ENCODE measurements at places on chromosomes 12 and 14.
A peak's percentile ranks its signal among the peaks of the same experiment; 100 is the strongest.

GRCh38 chr14:68140076-68140741, 320.6 kb downstream of the RAD51B start:
- DNase-seq: peak; percentile 93

DNA sequence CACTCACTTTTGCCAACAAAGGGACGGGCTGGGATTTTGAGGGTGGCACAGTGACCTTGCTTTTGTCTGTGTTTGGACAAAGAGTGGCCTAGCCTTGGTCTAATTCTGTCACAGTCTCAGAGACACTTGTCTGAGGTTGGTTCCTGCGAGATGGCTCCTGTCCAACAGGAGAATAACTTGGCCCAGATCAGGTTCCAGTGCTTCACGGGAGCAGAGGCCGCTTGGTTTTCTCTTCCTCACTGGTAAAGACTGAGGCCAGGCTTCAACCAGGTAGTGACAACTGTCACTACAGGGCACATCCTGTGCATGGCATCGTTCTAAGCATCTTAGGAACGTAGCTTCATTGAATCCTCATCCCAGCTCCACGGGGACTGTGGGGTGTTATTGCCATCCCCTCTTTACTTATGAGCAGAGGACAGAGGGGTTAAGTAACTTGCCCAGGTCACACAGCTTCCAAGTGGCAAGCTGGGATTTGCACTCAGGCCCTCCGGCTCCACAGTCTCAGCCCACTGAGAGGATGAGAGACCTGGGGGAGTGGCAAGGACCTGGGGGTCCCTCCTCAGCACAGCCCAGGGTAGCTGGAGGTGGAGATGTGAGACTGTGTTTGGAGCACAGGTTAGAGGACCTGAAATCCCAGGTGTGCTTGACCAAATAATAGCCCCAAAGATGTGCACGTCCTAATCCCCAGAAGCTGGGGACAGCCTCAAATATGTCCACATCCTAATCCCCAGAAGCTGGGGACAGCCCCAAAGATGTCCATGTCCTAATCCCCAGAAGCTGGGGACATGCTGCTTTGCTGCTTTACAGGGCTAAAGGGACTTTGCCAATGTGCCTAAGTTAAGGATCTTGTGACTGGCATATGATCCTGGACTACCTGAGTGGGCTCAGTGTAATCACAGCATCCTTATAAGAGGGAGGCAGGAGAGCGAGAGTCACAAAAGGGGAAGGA, 179.2 kb upstream of the RTL1 start:
- no peak for DNase-seq

DNA sequence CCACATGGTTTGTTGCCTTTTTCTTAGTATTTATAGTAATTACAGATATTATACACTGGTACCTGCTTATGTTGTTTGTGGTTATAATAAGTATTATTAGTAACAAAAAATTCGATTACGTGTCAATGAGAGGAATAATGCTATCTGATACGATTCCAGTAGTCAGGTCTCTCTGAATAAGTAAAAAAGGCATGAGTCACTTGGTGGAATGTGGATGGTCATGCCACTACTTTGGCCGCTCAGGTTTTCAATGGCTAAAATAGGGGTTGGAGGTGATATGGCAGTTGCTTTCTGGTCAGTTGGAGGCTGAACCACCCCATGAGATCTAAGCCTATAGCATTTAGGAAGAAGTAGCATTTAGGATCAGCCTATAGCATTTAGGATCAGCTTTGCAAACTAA, 255.9 kb downstream of the NPAS3 start:
- no peak for DNase-seq

DNA sequence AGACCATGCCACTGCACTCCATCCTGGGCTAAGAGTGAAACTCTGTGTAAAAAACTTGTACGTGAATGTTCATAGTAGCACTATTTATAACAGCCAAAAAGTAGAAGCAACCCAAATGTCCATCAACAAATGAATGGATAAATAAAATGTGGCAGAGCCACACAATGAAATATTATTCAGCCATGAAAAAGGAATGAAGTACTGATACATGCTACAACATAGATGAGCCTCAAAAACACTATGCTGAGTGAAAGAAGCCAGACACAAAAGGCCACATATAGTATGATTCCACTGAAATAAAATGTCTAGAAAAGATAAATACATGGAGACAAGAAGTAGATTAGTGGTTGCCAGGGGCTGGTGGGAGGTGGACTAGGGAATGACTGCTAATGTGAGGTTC, 72.8 kb downstream of the KSR2 start:
- DNase-seq: no peak
